Adrenal gland (tissue), 19 donors: ENCODE measurements at places on chromosomes 16 and 17.

DNA sequence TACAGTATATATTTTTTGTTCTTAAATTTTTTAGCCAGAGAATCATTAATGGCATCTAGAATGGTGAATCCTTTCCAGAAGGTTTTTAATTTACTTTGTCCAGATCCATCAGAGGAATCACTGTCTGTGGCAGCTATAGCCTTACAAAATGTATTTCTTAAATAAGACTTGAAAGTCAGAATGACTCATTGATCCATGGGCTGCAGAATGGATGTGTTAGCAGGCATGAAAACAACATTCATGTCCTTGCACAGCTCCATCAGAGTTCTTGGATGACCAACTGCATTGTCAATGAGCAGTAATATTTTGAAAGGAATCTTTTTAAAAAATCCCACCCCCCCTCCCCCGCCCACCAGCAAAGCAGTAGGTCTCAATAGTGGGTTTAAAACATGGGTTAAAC, 51.4 kb downstream of the CACNG1 start:
- DNase-seq, result no peak

- DNase-seq, result no peak
These were observed 3.7 kb upstream of the CDK3 start for GRCh38 chr17:75996665-75997590.

- DNase-seq, result peak; percentile 62
These were observed 12.9 kb upstream of the ODF4 start for GRCh38 chr17:8326511-8327302.

DNA sequence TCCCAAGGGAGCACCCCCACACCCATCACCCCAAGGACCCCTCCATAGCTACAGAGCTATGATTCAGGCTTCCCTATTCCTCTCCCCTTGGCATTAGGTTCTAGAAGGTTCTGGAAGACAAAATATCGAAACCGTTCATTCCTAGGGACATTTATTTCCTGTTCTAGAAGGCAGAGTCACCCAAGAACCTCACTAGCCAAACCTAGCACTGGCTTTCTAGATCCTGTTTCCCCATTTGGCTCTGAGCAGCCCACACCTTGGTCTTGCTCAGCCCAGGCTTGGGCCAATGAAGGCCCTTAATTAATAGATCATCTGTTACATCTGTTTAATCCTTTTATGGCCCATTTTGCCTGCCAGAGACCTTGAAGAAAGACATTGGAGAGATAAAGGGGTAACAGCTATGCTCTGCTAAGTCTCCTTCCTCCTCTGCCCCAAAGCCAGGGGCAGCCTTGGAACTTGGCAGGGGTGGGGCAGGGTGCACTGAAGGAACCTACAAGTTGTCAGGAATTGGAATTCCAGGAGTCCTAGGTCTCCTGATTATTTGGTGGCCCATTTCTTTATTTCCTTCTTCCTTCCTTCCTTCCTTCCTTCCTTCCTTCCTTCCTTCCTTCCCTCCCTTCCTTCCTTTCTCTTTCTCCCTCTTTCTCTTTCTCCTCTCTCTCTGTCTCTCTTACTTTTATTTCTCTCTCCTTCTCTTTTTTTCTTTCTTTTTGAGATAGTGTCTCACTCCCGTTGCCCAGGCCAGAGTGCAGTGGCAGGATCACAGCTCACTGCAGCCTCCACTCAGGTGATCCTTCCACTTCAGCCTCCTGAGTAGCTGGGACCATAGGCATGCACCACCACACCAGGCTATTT, 8.7 kb upstream of the FZD2 start:
- DNase-seq, result no peak

DNA sequence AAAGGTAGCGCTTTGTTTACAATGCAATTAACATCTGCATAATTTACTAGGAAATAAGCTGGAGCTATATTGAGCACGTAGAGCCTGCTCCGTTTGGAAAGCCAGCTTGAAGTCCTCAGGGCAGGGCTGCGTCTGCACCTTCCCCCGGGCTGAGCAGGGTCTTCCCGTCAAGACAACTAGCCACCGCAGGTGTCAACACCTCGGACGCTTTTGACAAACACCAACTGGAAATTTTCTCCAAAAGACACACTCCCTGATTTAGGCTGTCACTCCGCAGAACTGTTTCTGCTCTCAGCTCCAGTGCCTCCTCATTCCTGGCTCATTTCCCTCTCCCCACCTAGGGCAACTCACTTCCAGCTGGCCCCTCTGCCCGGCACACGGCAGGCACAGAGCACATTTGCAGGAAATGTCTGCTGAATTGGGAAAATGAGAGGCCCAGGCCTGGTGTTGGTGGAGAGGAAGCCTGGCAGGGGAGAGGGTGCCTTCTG, 170.3 kb downstream of the MAF start:
- no peak for DNase-seq

GRCh38 chr16:1285669-1286512, 23.5 kb upstream of the UBE2I start:
- DNase-seq, result no peak

- DNase-seq, result no peak
These were observed 4.6 kb downstream of the KRT34 start for GRCh38 chr17:41377546-41377945.

- DNase-seq, result no peak
These were observed at the start of gene OTOP3 for GRCh38 chr17:74935585-74936469. OTOP3 (plus strand) TSS chr17:74935898; CDS start chr17:74935922, 24 bp downstream.

DNA sequence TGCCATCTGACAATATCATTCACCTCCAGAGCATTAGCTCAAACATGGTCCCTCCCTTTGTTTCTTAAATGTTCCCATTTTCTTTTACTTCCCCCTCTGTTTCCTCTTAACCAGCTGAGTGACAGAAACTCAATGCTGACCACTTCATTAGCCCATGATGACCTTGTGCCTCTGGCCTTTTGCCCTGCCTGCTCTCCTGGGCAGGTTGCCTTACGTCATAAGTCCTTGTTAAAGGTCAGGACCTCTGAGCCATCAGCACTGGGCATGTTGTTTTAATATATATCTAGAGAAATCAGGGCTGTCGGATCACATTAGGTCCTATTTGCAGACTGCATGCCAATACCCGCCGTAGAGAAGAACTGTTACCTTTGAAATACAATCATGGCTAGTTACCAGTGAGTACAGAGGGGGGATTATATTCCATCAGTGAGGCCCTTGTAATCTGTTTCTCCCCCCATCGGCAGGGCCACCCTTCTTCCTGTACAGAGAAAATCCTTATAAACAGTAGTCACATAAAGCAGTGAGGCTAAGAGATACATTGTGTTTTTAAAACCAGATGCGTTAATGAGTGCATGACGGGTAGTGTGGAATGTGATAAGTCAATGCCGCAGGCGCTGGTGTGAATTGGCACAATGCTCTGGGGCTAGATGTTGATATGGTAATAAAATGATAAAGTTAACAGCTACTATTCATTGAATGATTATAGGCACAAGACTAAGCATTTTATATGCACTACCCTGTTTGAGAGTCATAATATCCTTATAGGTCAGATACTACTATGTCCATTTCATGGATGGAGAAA, 94.3 kb upstream of the ZFHX3 start:
- DNase-seq, result no peak

- DNase-seq, result peak; percentile 69
These were observed 14.2 kb upstream of the ADGRG3 start for GRCh38 chr16:57653936-57654335.

- DNase-seq, result no peak
These were observed 4.1 kb upstream of the SLC13A2 start for GRCh38 chr17:28469376-28469775.

DNA sequence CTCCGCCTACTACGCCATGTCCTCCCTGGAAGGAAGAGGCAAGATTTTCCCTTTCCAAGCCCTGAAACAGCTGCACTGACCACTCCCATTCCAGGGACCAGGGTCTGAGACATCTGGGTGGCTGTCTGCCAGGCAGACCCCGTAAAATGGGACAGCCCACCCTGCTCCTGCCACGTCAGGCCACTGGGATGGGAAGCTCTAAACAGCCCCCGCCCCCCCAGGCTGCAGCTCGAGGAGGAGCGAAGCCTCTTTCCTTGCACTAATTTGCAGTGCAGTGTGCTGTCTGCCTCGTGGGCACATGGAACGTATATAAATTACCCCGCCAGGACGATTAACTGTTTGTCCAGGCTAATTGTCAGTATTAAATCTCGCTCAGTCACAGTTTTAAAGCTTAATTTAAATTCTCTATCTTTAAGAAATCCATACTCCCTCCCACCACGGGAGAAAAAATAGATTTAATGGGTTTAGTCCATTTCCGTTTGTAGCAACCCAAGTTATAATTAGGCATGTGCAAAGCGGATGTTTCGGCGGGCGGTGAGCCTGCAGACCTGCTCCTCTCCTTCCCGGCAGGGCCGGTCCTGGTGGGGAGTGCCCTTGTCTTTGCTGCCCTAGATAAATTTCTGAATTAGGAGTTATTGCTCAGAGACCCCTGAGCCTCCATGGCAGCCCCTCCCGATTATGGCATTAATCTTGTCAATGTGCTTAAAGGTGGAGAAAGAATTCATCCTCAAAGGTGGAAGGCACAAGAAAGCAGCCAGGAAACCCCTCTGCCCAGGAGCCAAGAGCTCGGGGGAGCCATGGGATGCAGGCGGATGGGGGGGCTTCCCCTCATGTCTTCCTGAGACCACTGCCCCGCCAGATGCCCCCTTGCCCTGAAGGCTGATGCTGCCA, 268.0 kb upstream of the TNRC6C start:
- no peak for DNase-seq

- DNase-seq, result no peak
These were observed 23.6 kb upstream of the HNF1B start for GRCh38 chr17:37768438-37768837.

DNA sequence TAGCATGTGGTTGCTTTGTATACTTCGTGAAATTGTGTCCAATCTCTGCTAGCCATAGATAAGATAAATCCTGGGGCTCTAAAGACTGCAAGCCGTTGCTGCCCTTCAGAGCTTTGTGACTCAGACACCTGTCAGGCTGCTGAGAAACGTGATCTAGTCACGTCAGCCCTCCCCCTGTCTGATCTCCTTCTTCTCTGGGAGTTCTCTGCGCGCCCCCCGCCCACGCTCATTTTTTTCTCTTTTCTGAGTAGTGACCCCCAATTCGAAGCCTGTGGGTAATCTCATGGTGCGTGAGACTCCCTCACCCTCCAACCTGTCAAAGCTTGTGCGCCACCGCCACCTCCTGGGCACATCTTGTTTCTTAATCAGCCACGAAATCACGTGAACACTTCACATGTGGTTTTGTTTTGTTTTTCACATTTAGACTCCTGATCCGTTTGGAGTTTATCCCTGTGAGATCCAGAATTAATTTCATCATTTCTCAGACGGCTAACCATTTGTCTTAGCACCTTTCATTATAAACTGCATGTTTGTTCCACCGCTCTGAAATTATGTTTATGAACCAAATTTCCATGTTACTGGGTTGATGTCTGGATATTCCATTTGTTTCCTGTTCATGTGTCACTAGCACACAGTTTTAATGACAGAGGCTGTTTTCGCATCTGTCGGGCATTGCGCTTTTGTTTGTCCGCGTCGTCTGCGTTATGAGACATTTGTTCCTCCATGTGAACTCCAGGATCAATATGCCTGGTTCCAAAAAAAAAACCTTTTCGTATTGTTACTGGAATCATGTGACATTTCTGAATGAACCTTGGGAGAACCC, 977 bp upstream of the ZNF778 start:
- DNase-seq, result peak; percentile 81

- no peak for DNase-seq
These were observed 98.2 kb downstream of the AXIN2 start for GRCh38 chr17:65463242-65463641.

GRCh38 chr17:34671191-34671590, 91.8 kb downstream of the TMEM132E start:
- no peak for DNase-seq

- no peak for DNase-seq
These were observed 14.5 kb upstream of the GPRC5C start for GRCh38 chr17:74417178-74418045.

DNA sequence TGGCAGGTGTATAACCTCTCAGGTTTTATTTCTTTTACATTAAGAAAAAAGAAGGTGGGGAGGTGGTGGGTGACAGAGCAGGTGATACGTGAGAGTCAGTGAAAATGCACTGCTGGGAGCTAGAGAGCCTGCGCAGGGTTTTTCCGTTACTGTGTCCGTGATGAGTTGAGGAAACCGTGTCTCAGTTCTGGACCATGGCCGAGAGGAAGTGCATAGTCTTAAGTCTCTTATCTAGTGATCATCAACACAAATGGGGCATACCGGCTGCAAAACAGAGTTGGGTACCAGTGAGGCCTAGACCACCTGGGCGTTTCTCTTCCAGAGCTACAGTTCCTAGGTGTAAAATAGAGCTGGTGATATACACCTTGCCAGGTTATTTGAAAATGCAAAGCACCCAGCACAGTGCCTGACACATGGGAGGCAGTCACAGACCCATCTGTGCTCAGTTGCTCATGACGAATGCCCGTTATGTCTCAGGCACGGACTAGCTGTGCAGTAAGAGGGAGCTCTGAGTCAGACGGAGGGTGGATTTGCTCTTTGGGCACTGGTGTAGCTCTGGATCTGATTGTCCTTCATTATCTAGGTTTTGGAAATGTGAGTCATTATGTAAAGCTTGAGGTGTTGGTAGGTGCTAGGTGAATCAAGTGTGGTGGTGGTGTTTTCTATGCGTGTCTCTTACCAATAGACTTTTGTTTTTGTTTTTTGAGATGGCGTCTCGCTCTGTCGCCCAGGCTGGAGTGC, 60.9 kb downstream of the RPTOR start:
- DNase-seq, result no peak

DNA sequence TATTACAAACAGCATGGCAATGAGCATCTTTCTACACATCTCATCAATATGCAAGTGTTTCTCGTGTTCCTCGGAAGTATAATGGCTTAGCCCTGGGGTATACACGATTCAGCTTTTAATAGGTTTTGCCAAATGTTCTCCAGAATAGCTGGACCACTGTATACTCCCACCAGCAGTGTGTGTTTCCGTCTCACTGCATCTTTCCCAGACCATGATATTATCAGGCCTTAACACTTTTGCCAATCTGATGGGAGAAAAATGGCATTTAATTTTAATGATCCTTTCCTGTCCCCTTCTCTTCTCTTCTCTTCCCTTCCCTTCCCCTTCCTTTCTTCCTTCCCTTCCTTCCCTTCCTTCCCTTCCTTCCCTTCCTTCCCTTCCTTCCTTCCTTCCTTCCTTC, 30.8 kb downstream of the PRKCB start:
- DNase-seq, result no peak

DNA sequence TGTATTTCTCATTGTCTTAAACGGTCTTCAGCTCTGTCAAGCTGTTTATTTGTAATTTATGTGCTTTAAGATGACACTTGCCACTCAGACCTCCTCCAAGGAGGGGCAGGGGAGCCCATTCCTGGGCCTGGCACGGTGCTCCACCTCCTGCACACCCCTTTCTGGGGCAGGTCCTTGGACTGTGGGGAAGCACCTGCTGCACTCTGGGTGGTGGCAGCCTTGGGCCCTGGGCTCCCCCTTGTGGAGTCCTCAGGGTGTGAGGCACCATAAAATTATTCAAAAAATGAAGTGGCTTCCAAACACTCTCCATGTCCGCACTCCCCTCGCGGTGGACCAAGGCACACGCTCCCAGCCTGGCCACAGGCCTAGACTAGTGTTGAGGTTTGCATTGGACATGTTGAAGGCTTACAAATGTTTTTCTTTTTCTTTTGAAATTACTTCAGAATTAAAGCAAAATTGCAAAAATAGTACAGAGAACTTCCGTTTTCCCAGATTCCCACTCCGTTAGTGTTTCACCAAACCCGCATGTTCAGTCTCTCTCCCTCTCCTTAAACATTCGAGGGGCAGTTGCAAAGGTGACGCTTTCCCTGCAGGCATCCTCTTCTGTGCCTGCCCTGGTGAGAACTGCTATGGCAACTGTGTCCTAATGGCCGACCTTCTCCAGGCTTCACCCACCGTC, 32.4 kb downstream of the FOXK2 start:
- DNase-seq, result peak; percentile 84
